ENCODE measurements at places on chromosomes 3 and 15.

DNA sequence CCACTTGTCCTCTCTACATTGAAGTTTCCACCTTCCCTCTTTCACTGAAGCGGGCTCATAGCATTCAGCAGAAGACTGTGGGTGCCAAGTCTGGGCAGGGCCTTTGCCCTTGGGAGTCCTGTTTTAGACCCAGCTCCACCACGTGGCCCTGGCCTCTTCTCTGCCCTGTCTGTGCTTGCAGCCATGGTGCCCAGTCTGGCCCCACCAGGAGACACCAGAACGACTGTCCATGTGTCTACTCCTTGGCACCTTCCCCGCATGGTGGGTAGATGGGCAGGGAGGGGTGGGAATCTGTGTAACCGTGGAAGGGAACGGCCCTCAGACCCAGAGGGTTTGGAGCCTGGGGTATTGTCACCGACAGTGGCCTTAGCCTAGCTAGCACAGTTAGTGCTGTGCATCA is 17.9 kb upstream of the EMC3 start:
- no peak for DNase-seq

DNA sequence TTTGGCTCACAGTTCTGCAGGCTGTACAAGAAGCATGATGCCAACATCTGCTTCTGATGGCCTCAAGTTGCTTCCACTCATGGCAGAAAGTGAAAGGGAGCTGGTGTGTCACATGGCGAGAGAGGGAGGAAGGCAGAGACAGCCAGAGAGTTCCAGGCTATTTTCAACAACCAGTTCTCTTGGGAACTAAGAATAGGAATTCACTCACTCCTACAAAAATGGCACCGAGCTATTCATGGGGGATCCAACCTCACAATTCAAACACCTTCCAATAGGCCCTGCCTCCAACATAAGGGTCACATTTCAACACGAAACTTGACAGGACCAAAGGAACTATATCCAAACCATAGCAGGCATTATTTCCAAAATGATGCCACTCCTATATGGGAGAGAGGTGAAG is 299.5 kb upstream of the TGFBR2 start:
- DNase-seq: no peak

GRCh38 chr3:22297436-22297835 is 546.4 kb upstream of the ZNF385D start:
- no peak for DNase-seq

GRCh38 chr15:65377976-65378366 is at the start of gene IGDCC3:
Gene IGDCC3, minus strand, starts transcription at chr15:65378002. Its CDS starts 214 bp downstream, at chr15:65377788.
- DNase-seq: peak; percentile 19

- DNase-seq: no peak
Observed at GRCh38 chr15:40348474-40348870, 2.4 kb upstream of the PHGR1 start.

DNA sequence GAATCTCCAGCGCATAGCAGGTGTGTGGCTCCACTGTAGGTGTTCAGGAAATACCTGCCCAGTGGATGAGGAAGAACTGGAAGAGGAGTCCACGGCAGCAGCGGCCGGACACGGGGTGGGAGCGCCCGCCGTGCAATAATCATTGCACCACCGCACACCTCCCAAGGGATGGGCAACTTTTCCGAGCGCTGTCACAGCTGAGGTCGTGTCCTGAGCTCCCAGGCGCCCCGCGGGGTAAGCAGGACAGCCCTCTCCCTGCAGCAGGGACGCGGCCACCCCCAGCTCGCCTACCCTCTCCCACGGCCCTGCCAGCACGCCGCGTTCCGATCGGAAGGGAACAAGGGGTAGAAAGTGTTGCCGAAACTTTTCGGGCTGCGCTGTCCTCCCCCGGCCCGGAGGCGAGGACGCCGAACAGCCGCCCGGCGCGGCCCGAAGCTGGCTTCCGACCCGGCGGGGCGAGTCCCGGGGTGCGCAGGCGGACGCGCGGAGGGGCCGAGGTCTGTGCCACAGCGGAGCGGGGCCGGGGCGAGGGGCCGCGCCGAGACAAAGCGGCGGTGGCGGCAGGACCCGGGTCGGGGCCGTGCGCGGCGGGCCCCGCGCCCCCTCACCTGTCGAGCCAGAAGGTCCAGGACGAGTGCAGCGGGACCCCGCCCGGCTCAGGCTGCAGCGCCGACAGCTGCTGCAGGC is 475 bp downstream of the EIF4E3 start:
- DNase-seq: peak; percentile 43

DNA sequence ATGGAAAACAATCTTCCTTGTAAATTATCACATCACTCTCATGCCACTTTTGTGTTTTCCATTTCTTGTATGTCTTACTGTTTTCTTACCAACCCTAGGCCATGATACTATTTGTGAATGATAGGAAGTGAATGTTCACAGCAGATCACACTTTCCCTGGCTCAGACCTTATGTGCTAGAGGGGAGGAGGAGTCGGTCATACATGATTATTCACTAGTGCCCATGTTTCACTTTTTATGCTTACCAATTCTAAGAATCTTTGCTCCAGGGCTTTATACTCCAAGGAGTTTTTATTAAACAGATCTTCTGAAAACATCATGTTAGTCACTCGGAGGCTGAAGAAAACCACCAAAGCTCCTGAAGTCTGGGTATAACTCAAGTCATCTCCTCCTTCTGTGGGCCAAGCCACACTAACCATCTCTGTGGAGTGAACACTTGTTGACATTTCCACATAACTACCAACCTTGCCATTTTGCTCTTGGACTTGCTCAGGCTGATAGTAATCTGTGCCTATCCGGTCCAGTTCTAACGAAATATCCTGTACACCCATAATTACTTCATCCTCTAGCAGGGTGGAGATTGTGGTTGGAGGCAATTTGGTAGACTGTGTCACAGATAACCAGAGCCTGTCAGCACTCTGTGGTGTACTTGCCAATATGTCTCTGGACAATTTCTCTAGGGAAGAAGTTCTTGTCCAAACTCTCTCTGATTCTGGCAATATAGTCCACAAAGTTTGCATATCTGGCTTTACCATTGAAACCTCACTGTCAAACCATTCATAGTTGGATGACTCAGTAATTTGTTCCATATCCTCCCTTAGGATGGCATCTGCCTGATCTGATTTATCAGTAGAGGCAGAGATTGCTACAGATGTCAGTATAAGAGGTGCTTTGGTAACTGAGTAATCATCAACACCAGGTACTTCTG is 76.8 kb downstream of the IMPG2 start:
- DNase-seq: no peak

DNA sequence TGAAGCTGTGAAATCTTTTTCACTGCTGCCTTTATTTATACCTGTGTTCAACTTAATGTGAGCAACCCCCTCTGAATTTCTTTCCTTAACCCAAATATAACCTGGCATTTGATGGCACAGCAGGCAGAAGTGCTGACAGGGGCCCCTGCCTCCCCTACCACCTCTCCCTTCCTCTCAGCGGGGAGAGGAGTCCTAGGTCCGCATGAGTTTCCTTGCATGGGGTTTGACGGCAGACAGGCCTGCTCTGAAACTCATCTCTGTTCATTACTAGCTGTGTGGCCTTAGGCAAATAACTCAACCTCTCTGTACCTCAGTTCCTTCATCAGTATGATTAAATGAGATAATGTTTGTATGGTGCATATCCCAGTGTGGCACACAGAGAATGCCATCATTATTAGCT is 79.7 kb downstream of the SEC22A start:
- no peak for DNase-seq

- DNase-seq: peak; percentile 34
Observed at GRCh38 chr3:32240159-32240545, 1.7 kb downstream of the CMTM8 start.

GRCh38 chr3:129211345-129211744 is 27.6 kb upstream of the CNBP start:
- no peak for DNase-seq

DNA sequence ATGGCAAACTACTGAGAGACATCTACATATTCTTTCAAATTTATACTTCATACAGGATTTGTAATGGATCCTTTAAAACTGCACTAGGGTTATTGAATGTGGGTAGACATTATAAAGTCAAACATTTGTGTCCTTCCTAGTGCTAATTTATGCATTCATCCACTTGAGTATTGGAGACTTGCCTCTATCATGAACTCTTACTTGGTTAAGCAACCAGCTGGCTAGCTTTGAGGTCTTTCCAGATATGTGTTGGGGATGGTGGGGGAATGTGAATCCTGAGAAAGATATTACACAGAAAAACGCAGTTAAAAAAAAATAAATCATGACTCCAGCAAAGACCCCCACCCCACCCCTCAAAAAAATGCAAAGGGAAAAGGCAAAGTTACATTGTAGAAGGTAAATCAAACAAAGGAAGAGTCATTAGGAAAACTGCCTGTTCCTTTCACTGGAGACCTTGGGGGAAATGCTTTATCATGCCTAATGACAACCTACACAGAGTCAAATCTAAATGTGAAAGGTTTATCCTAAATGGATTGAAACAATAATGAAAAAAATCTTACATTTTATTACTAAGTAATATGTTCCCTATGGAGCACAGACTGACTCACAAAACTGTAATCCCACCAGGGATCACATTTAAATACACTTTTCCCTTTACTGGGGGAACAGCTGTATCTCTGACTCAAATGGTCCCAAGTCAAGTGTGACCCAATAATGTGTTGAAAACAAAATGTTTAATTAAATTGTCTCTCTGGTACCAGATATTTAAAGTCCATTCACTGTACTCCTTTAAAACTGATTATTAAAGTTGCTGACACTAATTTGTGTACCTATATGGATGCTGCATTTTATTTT is 522.3 kb downstream of the ROBO1 start:
- no peak for DNase-seq

DNA sequence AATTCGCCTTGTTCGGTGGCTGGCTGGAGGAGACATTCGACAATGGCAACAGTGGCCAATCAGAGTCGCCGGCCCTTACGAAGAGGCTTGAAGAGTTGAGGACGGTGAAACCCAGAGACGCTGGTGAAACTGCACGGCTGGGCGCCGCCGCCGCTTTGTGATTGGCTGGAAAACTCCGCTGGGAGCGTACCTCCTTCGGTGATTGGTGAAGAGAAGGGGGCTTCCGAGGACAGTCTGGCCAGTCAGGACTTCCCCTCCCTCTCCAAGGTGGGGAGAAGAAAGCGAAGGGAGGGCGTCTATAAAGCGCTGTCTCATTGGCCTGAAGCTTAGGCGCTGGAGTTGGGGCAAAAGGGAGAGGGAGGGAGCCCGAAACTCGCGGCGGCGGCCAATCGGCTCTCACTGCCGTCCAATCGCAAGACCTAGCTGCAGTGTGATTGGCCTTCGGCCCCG is 554 bp upstream of the GSK3B start:
- DNase-seq: peak; percentile 100

GRCh38 chr3:189308608-189309007 is 136.8 kb downstream of the TPRG1 start:
- DNase-seq: no peak

DNA sequence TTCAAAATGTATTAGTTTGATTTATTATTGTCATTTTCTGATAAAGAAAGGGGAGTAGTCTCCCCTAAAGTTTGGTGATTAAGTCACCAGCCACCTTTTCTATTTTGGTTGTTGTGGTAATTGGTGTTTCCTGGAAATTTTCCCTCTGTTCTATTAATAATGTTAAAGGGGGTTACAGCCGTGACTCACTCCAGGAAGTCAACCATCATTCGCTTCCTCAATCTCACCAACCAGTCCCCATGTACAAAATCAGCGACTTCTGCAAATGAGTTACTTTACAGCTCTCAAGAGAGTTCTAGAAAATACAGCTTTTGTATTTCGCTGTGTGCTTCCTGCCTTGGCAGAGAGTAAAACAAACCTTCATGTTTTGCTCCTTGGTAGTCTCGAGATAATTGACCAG is 285.1 kb downstream of the LPP start:
- no peak for DNase-seq

DNA sequence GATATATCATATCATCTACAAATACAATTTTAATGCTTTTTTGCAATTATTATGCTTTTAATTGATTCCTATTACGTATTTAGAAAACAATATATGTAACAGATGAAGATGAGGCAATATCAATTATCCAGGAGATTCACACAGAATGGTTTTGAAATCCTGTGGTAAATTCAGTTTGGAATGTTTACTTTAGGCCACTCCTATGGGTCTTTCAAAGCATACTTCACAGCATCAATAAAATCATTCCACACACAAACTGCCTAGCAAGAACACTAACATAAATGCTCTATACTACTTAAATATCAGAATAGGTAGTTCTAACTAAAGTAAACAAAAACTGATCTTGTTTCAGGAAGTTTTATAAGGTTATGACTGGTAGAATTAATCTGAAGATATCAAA is 90.5 kb downstream of the FAM227B start:
- DNase-seq: no peak

DNA sequence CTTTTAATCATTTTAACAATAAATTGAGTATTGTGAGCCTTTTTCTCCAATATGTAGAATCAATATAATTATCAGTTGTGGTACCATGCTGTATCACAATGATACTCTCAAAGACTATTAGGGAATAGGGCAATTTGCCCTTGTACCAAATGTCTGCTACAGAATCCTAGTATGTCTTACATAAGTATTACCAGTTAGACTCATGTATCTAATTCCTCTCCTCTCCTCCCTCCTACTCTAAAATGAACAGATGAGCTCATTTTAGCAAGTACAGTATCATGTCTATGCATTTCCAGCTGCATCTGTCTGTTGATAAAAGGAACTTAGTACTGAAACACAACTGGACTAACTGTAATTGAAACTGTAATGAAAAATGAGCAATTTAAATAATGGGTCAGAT is 124.3 kb upstream of the ATP11B start:
- no peak for DNase-seq

DNA sequence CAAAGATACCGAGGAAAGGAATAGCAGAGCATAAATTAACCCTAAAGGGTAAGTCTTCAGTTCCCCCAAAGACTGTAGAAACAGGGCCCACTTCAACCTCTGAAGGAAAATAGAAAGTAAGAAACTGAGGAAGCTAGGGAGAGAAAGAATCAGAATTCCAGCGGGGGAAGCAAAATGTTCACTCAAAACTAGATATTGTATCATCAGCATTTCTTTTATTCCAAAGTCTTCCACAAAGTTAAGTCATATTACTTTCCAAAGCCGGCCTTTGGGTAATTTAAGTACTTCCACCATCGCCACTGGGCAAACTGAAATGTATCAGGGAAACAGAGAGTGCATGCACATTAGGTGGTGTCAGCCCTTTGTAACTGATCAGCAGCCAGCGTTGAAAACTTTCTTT is 88.3 kb downstream of the RSL24D1 start:
- no peak for DNase-seq

DNA sequence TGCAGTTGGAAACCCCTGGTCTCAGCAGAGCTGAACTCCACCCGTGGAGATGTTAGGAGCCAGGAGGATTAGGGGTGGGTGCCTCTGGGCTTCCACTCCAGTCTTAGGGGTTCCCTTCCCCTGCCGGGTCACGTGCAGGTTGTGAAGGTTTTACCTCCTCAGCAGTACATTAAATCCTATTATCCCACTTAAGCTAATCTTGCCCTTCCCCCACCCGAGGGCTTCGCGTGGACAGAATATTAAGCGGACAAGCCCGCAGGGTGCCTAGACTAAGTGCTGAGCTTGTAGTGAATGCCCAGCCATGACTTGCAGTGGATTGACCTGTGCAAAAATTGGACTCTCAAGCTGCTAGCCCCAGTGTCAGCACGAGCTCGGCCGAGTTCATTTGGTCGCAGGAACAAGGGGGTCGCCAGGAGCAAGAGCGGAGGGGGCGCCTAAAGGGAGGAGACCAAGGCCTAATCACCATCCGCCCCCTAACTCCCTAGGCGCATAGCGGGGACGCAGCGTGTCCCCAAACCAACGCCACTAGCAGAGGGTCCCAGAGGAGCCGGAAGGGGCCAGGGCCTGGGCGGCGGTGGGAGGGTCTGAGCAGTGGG is 498 bp upstream of the SEMA4B start:
- DNase-seq: no peak

All from NCI-H2081 (cell line).